IMR-90 (cell line): ENCODE measurements at places on chromosomes 16 and 17. TPM values are rescaled to one million over a fixed set of nuclear protein-coding genes. Genes with fewer than 3 reads are reported as not detected.
A peak's percentile ranks its signal among the peaks of the same experiment; 100 is the strongest.

Gene TAT
- not detected in 2 replicates for total RNA-seq

Gene SLX1B
- total RNA-seq = 8.3 and 9.3 TPM in 2 replicates

Gene RMI2
- 3.2 and 5.8 TPM in 2 replicates for total RNA-seq

DNA sequence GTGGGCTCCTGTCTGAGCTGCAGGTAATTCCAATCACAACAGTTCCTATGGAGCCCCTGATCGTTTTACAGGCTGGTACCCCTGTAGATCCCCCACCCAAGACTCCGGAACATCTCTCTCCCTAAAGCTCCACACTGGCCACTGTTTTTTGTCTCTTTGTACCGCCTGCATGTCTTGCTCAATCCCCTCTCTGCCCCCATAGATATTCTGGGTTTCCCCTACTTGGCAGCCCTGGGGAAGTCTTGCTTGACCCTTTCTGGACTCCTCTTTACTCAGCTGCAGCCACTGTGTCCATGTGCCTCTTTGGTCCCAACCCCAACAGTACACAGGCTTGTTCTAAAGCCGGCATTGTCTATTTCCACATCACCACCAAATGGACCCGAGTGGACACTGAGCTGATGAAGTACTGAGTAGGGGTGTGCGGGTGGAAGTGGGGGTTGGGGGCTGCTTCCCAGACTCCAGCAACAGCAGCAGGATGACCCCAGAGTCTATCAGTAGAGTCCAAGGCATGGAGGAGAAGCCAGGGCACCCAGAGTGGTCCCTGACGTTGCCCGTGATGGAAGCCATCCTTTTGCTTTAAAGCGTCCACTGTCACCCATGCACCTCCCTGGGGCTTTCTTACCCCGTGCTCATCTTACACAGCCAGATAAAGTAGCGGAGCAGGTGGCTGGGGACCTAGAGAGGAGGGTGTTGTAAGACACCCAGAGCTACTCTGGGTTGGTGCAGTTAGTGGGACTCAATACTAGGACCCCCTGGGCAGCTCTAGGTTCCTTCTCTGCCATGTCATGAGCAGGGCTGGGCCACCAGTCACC is 6.4 kb downstream of the CD300LB start:
- no peaks in the 10 kb centered on the region for H3K27me3 ChIP-seq
- no peaks in the 10 kb centered on the region for H3K36me3 ChIP-seq
- DNase-seq = no peak
- no peak overlapping the region for H3K4me3 ChIP-seq

DNA sequence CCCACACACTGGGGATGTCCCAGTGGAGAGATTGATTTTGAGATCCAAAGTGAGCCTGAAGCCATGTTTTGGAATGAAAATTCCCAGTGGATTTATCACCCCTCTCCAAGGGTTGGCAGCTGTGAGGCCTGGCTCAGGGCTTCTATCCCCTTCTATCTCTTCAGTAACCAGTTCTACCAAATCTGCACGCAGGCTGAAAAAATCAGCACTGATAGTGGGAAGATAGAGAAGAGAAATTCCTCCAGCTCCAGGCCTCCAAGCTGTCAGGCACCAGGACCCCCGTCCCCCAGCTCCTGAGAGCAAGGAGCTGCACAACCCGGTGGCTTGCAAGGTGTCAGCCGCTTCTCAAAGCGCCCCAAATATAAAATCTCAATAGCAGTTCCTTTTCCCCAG is 1.0 kb downstream of the FLOT2 start:
- H3K27me3 ChIP-seq = no peaks in the 10 kb centered on the region
- peak overlapping the region; percentile 79 for H3K4me3 ChIP-seq
- no peaks in the 10 kb centered on the region for H3K36me3 ChIP-seq
- no peak for DNase-seq

- no peak overlapping the region for H3K27ac ChIP-seq
- no peaks in the 10 kb centered on the region for H3K4me1 ChIP-seq
- H3K27me3 ChIP-seq = no peaks in the 10 kb centered on the region
- DNase-seq = no peak
- no peak overlapping the region for H3K4me3 ChIP-seq
- peaks cover 5% of the 10 kb centered on the region; the same call in 1 of the 2 replicates for H3K36me3 ChIP-seq
Measured at GRCh38 chr16:53937161-53937880, 233.4 kb downstream of the FTO start.

DNA sequence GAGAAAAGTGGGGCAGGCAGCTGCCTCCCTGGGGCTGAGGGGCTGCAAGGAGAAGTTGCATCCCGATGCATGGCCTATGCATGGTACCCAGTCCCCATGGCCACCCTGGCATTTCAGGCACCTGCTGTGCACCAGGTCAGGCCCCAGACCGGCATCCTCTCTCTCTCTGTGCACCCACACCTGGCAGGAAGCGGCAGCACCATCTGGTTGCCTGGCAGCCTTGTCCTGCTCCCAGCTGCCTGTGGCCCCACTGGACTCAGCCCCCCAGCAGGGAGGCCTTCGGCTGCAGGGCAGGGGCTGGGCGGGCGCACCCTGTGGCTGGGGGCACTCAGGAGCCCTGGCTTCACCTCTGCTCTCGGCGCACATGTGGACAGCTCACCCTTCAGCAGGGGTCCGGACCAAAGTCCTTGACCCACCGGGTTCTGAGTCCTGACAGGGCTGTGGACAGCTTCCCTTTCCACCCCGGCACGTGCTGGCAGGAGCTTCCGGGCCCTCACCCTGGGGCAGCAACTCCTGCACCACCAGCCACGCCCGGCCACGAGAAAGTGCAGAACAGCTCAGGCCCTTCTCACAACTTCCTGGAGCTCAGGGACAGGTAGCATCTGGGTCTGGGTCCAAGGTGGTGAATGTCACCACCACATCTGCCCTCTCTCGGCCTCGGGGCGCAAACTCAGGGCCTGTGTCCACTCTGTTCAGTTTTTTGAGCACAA is 36.7 kb downstream of the CTU2 start:
- H3K4me1 ChIP-seq = no peaks in the 10 kb centered on the region
- no peak overlapping the region for H3K4me3 ChIP-seq
- H3K27me3 ChIP-seq = no peaks in the 10 kb centered on the region
- peaks cover 29% of the 10 kb centered on the region for H3K36me3 ChIP-seq
- DNase-seq = no peak
- no peak overlapping the region for H3K27ac ChIP-seq

- no peak overlapping the region for H3K4me3 ChIP-seq
- no peaks in the 10 kb centered on the region for H3K27me3 ChIP-seq
- peaks cover 20% of the 10 kb centered on the region for H3K36me3 ChIP-seq
- peak; percentile 27 for DNase-seq
- H3K4me1 ChIP-seq = peaks cover 5% of the 10 kb centered on the region
Measured at GRCh38 chr17:75326226-75326848, 37.1 kb upstream of the SLC25A19 start.

- no peak overlapping the region for H3K4me3 ChIP-seq
- DNase-seq = no peak
- peaks cover 48% of the 10 kb centered on the region for H3K36me3 ChIP-seq
- H3K4me1 ChIP-seq = no peaks in the 10 kb centered on the region
- H3K27ac ChIP-seq = no peak overlapping the region
- H3K27me3 ChIP-seq = no peaks in the 10 kb centered on the region
Measured at GRCh38 chr16:89742948-89743347, 21.6 kb downstream of the ZNF276 start.

DNA sequence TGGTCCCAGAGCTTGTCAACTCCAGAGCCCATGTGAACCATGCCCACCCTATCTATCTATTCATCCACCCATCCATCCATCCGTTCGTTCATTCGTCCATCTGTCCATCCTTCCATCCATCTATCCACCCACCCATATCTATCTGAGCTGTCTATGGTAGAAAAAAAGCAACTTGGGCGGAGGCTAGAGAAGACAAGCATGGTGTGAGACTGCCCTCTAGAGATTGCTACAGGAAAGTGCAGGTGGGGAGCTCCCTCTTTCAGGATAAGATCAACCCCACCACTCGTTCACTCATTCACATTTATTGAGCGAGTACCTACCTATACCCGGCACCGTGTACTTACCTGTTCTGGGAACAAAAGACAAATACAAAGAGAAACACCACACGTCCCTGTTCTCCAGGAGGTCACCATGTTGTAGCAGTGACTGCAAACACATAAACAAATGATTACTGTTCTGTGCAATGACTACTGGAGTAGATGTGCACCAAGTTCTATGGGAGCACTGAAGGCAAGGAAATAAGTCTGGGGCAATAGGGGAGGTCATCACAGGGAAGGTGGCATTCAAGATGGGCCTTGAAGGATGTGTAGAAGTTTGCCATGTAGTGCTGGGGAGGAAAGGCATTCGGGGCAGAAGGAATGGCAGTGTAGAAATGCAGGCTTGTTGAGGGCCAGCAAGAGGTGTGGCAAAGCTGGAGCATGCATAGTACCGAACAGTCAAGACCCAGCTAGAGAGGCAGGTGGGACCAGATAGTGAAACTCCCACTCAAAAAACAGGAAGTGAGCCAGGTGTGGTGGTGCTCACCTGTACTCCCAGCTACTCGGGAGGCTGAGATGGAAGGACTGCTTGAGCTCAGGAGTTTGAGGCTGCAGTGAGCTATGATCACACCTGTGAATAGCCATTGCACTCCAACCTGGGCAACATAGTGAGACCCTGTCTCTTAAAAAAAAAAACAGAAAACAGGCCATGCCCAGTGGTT is 13.4 kb upstream of the ATP5MC1 start:
- DNase-seq = peak; percentile 66
- no peaks in the 10 kb centered on the region for H3K36me3 ChIP-seq
- no peak overlapping the region for H3K4me3 ChIP-seq
- H3K4me1 ChIP-seq = no peaks in the 10 kb centered on the region
- peaks cover 2% of the 10 kb centered on the region for H3K27me3 ChIP-seq
